ENCODE measurements at places on chromosomes 3 and 15. TPM values are rescaled to one million over a fixed set of nuclear protein-coding genes. Genes with fewer than 3 reads are reported as not detected.

Gene EPHB1
- total RNA-seq = not detected

Gene P4HTM
- total RNA-seq = 26.8 TPM

Gene TGM5
- not detected for total RNA-seq

Gene NKTR
- total RNA-seq = 46.8 TPM

Gene HEXA
- 68.2 TPM for total RNA-seq

Measured in activated CD8-positive, alpha-beta memory T cell treated with anti-CD3 and anti-CD28 coated beads for 36 hours (primary cell).